OCI-LY7 (cell line): ENCODE measurements at places on chromosomes 5 and 9.
A peak's percentile ranks its signal among the peaks of the same experiment; 100 is the strongest.

- peak; percentile 81 for DNase-seq
These were observed 17.8 kb upstream of the DPM2 start for GRCh38 chr9:127955294-127956015.

GRCh38 chr5:128559300-128560297 lies 21.6 kb upstream of the FBN2 start:
- no peak for DNase-seq

- no peak for DNase-seq
These were observed 512.2 kb upstream of the GRIA1 start for GRCh38 chr5:152978141-152978835.

DNA sequence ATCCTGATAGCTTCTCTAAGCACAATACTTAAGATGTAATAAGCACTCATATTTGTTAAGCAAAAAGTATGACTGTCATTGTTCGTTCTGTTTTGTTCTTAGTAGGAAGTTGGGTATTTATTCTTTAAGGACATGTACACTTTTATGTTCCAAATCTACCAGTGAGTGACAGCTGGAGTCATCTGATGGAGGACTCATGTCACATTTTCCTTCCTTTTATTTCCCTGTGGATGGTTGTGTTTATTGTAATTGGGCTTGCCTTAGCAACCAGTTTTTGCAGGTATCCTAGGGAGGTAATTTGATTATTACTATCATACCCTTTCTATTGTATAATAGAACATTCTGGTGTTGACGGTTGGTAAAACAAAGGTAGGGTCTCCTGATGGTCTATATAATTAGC lies 145.7 kb downstream of the ZSWIM6 start:
- DNase-seq, result no peak

GRCh38 chr5:144812763-144813162 lies 642.1 kb downstream of the KCTD16 start:
- DNase-seq, result no peak

- DNase-seq, result no peak
These were observed 19.1 kb downstream of the TGFBI start for GRCh38 chr5:136047858-136048257.
